ENCODE measurements at places on chromosomes 7 and 10.

GRCh38 chr10:113177936-113178335, 227.9 kb downstream of the TCF7L2 start:
- no peak for DNase-seq

- DNase-seq, result no peak
Observed at GRCh38 chr7:6730343-6730633, 23.5 kb upstream of the ZNF12 start.

DNA sequence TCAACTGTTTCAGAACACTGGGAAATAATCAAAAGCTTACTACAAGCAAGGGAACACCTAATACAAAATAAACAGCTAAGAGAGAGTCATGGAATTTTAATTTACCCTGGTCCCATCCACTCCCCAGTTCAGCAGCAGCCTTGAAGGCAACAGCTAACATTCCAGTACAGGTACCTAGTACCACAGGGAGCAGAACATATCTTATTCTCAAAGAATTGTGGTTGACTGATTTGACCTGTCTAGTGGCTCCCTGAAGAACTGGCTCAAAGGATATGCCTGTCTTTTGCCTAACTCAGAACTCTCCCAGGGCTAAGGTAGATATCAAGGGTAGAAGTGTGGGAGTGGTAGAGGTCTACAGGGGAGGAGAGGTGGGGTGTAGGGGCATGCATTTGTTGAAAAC, 32.3 kb downstream of the SMURF1 start:
- no peak for DNase-seq

DNA sequence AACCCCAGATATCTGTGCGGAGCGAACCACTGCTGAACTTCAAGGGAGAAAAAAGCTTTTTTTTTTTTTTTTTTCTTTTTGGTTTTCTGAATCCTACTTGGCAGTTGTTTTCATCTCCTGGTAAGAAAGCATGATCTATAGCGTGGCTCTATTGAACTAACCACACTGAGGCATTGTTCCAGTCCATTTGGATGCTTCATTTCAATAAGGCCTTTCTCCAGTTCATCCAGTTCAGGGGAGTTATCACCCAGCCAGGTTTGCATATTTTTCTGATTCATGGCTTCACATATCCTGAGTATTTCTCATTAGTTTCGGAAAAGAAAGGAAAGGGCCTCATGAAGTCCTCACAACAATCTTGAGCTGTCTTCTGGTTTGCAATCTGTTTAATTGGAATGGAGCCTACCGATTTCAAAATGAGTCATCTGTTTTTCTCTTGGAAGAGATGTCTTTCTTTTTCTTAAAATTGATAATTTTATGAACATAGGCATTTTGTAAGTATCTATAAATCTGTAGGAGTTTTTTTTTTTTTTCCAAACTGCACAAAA, 93.1 kb upstream of the STEAP4 start:
- no peak for DNase-seq

DNA sequence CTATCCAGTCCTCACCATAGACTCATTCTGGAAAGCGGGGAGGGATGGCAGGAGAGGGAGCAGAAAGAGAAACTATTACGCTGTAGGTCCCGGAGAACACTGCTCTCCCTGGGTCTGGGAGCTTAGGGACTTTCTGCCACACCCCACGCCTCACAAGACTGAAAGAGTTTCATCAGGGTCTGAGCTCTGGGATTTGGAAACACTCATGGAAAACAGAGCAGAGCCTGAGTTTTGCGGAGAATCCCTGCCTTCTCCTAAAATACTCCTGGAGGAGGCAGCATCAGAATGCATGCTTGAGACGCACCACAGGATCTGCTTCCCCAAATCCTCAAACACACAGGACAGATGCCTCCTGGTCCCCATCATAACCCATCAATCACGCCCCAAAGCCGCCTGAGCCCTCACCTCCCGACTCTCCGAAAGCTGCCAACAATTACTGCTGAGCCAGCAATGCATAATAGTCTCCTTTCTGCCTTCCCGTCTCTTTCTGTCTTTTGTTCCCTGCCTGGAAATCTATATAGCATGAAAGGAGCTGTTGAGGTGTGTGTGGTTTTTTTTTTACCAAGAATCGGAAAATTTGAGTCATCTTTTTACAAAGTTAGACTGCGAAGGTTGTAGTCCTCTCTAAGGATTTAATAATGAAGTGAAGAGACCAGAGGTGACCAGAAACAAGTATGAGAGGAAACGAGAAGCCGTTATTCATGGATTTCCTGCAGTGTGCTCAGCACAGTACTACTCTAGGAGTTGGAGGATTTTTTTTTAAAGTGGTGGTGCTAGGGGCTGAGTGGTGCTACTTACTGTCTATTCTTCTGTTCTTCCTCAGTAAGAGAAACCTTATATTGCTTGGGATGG, 37.7 kb downstream of the ASB13 start:
- DNase-seq, result no peak

- DNase-seq, result no peak
Observed at GRCh38 chr7:159010937-159011721, 133.5 kb downstream of the VIPR2 start.

- no peak for DNase-seq
Observed at GRCh38 chr7:30465811-30466180, 12.8 kb downstream of the NOD1 start.

- DNase-seq, result no peak
Observed at GRCh38 chr10:74778436-74779094, 47.8 kb upstream of the KAT6B start.

- DNase-seq, result peak; percentile 14
Observed at GRCh38 chr7:130669085-130669700, 645 bp upstream of the COPG2 start.

GRCh38 chr7:78279032-78279431, 480.5 kb downstream of the PHTF2 start:
- no peak for DNase-seq

DNA sequence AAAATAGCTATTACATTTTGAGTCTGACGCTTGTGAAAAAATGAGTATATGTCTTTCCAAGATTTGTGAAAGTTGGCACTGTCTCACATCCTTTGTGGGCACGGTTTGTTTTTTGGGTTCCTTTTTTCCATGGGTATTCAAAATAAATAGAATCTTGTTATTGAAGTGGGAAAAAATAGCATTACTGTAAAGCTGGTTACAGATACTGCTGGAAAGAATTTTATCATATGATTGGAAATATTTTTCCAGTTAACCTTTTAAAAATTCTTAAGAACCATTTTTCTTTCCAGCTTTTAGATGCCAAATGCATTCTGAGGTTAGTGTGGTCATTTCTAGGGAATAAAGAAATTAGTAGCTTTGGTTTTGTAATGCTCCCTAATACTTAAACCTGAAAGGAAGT, 11.4 kb downstream of the NET1 start:
- DNase-seq, result no peak

GRCh38 chr10:118764195-118764594, 9.4 kb upstream of the CACUL1 start:
- DNase-seq, result no peak

- DNase-seq, result peak; percentile 89
Observed at GRCh38 chr10:119650692-119651513, at the start of gene BAG3. TSS of gene BAG3 (plus strand) at chr10:119651380. CDS start at chr10:119651676, 296 bp downstream.

DNA sequence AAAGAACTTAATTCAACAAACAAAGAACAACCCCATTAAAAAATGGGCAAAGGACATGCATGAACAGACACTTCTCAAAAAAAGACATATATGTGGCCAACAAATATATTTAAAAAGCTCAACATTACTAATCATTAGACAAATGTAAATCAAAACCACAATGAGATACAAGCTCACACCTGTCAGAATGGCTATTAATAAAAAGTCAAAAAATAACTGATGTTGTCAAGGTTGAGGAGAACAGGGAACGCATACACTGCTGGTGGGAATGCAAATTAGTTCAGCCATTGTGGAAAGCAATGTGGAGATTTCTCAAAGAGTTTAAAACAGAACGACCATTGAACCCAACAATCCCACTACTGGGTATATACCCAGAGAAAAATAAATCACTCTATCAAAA, 19.1 kb downstream of the ZFAND4 start:
- no peak for DNase-seq

GRCh38 chr7:44962483-44963251, 16.1 kb downstream of the MYO1G start:
- peak; percentile 61 for DNase-seq

DNA sequence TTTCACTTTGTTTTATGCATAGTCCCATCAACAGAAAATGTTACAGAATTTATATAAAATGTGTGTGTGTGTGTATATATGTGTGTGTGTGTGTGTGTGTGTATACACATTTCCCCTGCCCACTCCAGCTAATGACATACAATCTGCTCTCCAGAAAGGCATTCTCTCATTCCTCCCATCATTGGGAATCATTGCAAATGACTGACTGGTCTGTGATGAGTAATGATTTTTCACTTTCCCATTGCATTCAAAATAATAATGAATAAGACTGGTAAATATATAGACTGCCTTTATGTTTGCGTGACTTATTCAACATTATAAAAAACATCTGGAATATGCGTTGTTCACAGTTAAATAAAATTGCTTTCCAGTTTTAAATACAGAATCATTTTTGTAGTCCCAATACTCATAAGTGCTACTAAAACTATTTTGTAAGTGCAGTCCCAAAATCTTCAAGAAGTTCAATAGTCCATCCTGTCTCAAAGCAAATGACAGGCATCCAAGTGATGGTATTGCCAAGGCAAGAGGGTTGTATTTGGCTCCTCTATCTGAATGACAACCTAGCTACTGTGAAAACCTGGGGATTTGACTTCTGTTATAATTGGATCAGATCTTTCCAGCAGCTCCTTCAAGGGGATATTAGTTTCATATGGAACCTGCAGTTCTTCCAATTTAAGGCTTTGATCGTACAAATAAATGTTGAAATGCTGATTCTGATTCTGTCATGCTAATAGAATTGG, 150.9 kb downstream of the POLR1F start:
- no peak for DNase-seq

GRCh38 chr7:147509035-147509501, 1081.5 kb upstream of the C7orf33 start:
- no peak for DNase-seq

- DNase-seq, result no peak
Observed at GRCh38 chr7:154259396-154259795, 207.2 kb downstream of the DPP6 start.

GRCh38 chr10:9068003-9068402, 1013.5 kb downstream of the GATA3 start:
- DNase-seq, result no peak

GRCh38 chr7:31302356-31302755, 38.2 kb downstream of the NEUROD6 start:
- no peak for DNase-seq

DNA sequence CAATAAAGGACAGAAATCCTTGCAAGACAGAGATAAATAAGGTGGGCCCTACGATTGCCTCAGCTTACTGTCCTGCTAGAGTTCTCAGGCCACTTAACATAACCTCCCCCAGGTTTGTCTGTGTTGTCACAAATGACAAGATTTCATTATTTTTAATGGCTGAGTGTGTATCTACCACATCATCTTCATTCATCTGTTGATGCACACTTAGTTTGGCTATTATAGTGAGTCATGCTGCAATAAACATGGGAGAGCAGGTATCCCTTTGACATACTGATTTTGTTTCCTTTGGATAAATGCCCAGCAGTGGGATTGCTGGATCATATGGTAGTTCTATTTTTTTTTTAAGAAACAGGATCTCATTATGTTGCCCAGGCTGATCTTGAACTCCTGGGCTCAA, 60.6 kb downstream of the PRTFDC1 start:
- peak; percentile 43 for DNase-seq

- no peak for DNase-seq
Observed at GRCh38 chr7:80736371-80737125, 98.1 kb downstream of the CD36 start.

DNA sequence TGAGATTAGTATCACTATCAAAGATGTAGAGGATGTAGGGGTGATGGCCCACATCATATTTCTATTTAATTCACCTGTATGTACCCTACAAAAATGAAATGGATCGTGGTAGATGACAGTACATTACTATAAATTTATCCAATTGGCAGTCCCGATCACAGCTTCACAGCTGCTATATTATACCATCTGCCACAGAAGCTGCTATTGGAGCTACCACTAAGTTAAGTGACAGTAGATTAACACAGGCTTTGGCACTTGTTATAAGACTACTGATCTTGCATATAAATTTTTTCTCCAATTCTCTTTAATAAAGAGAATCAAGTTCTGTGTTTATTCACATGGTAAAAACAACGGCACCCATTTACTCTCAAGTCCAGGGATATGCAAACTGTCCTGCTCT, 24.9 kb upstream of the MAGI2 start:
- no peak for DNase-seq

GRCh38 chr7:91771394-91771793, 109.1 kb downstream of the MTERF1 start:
- no peak for DNase-seq

GRCh38 chr7:136523571-136523970, 344.9 kb upstream of the CHRM2 start:
- no peak for DNase-seq

DNA sequence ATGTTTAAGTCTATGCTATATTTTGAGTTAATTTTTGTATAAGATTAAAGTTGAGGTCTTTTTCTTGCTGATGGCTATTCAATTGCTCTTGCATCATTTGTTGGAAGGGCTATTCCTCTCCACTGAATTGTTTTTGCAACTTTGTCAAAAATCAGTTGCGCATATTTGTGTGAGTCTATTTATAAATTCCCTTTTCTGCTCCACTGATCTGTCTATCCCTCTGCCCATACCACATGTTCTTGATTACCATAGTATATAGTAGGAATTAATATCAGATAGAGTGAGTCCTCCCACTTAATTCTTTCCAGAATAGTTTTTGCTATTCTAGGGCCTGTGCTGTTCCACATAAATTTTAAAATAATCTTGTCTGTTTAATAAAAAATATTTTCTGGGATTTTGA, 152.4 kb upstream of the ADCY1 start:
- no peak for DNase-seq

DNA sequence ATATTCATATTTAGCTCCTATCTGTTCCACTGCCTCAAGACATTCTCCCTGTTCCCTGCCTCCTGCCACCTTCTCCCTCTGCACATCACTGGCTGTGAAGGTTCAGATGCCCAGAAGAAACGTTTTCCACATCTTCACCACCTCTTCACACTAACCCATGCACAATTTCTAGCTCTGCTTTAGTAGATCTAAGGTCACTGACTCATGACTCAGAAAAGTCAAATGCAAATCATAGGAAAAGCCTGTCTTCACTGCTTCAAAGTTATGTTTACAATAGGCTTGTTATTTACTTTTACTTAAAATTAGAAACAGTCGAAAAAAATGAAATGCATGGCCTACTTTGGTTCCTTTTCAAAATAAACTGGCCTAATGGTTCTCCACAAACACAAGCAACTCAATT, 2.5 kb downstream of the SCRN1 start:
- DNase-seq, result peak; percentile 34

- no peak for DNase-seq
Observed at GRCh38 chr7:151755131-151755801, 121.6 kb downstream of the PRKAG2 start.

All from SW480 (cell line).